ENCODE measurements at places on chromosomes 1 and 21.
A peak's percentile ranks its signal among the peaks of the same experiment; 100 is the strongest.

- H3K4me1 ChIP-seq, result peaks cover 15% of the 10 kb centered on the region
- H3K36me3 ChIP-seq, result peaks cover 2% of the 10 kb centered on the region
- H3K27me3 ChIP-seq, result no peaks in the 10 kb centered on the region
- DNase-seq, result no peak
- H3K4me3 ChIP-seq, result no peak overlapping the region
- H3K27ac ChIP-seq, result no peak overlapping the region
These were observed 2.7 kb upstream of the FDPS start for GRCh38 chr1:155305881-155306391.

DNA sequence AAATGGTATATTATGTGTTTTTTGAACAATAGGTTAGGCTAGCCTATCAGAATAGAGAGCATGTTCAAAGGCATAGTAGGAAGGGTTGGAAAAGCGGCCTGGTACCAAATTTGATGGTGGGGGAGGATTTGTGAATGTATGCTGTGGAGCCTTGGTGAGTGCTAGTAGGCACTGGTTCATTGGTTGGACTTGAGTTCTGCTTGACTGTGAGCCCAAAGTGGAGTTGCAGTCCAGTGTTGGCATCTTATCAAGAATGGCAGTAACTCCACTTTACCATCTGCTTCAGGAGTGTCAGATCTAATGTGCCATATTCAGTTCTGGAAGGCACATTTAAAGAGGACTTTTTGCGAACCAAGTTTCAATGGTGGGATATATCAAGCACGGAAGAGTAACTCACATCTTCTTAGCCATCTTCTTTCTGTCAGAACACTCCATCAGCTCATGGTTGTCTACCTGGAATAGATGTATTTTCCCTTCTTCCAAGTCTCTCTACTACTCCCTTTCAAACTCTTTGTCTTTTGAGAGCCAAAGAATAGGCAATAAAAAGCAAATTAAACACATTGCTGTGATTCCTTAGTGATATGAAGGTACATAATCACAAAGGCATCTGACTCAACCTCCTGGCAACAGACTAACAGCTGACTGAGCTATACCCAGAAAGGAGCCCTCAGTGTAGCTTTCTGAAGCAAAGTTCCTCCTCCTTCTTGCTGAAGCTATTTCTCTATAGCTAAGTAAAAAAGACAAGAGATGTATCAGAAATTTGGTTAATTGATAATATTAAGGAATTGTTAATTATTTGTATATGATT is 21.7 kb downstream of the LRRC8B start:
- no peak overlapping the region for H3K27ac ChIP-seq
- H3K4me1 ChIP-seq, result peaks cover 49% of the 10 kb centered on the region
- no peak for DNase-seq
- no peaks in the 10 kb centered on the region for H3K36me3 ChIP-seq

GRCh38 chr1:184972315-184973055 is 1.8 kb downstream of the NIBAN1 start:
- H3K36me3 ChIP-seq, result no peaks in the 10 kb centered on the region
- H3K27ac ChIP-seq, result no peak overlapping the region
- H3K27me3 ChIP-seq, result peaks cover 52% of the 10 kb centered on the region
- H3K4me1 ChIP-seq, result peaks cover 14% of the 10 kb centered on the region
- H3K4me3 ChIP-seq, result peak overlapping the region; percentile 75

GRCh38 chr1:36094621-36095061 is 5.9 kb downstream of the ADPRS start:
- H3K4me1 ChIP-seq, result peaks cover 10% of the 10 kb centered on the region
- no peak for DNase-seq
- no peak overlapping the region for H3K4me3 ChIP-seq

GRCh38 chr1:43235451-43236121 is 34.2 kb upstream of the TMEM125 start:
- no peaks in the 10 kb centered on the region for H3K36me3 ChIP-seq
- DNase-seq, result peak; percentile 20
- H3K4me3 ChIP-seq, result no peak overlapping the region
- H3K4me1 ChIP-seq, result peaks cover 9% of the 10 kb centered on the region
- H3K27ac ChIP-seq, result no peak overlapping the region

- peaks cover 11% of the 10 kb centered on the region for H3K4me1 ChIP-seq
- peaks cover 3% of the 10 kb centered on the region for H3K36me3 ChIP-seq
- H3K4me3 ChIP-seq, result no peak overlapping the region
- H3K27me3 ChIP-seq, result no peaks in the 10 kb centered on the region
- H3K27ac ChIP-seq, result no peak overlapping the region
These were observed 20.9 kb upstream of the C2CD2 start for GRCh38 chr21:41974752-41975053.

GRCh38 chr1:96544831-96545221 is 176.8 kb upstream of the PTBP2 start:
- H3K4me1 ChIP-seq, result peaks cover 4% of the 10 kb centered on the region
- H3K27ac ChIP-seq, result no peak overlapping the region
- DNase-seq, result no peak
- H3K27me3 ChIP-seq, result no peaks in the 10 kb centered on the region
- no peak overlapping the region for H3K4me3 ChIP-seq

GRCh38 chr1:19036813-19037605 is 80.5 kb upstream of the IFFO2 start:
- no peak for DNase-seq
- no peak overlapping the region for H3K27ac ChIP-seq
- peaks cover 19% of the 10 kb centered on the region for H3K4me1 ChIP-seq
- H3K4me3 ChIP-seq, result no peak overlapping the region
- no peaks in the 10 kb centered on the region for H3K36me3 ChIP-seq

GRCh38 chr1:79193211-79194079 is 186.9 kb upstream of the ADGRL4 start:
- H3K27me3 ChIP-seq, result no peaks in the 10 kb centered on the region
- peaks cover 8% of the 10 kb centered on the region for H3K4me1 ChIP-seq
- H3K36me3 ChIP-seq, result no peaks in the 10 kb centered on the region
- no peak overlapping the region for H3K4me3 ChIP-seq
- H3K27ac ChIP-seq, result no peak overlapping the region

DNA sequence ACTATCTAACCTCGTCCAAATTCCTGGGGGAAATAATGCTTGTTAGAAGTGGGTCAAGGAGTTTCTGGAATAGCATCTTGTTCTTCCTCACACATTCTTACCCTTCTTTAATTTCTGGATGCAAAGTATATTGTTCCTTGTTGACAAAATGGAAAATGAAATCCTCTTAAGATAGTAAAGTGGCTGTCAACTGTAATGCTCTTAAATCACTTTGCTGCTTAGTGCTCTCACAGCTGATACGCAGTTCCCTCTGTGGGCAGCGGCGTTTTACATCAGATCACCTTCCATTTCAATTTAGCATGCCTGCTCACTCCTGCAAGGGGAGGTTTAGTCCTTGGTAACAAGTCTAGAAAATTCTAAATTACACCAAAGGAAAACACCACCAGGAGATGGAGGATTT is 113.1 kb downstream of the DNM3 start:
- H3K27ac ChIP-seq, result no peak overlapping the region
- DNase-seq, result no peak
- no peaks in the 10 kb centered on the region for H3K4me1 ChIP-seq

DNA sequence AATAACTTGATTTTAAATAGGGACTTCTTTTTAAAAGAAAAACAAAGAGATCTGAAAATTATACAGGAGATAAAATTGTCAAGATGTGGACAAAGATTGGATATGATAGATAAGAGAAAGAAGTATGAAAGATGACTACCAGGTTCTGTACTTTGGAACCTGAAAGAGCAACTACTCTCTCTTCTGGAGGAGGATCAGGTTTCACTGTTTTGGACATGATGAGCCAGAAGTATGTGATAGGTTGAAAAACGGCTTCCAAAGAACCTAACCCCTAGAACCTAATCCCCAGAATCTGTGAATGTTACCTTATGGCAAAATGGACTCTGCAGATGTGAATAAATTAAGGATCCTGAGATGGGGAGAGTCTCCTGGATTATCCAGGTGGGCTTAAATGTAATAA is 26.2 kb downstream of the RSBN1 start:
- peaks cover 19% of the 10 kb centered on the region for H3K4me1 ChIP-seq
- DNase-seq, result no peak
- no peak overlapping the region for H3K4me3 ChIP-seq
- no peaks in the 10 kb centered on the region for H3K27me3 ChIP-seq
- peaks cover 32% of the 10 kb centered on the region for H3K36me3 ChIP-seq

DNA sequence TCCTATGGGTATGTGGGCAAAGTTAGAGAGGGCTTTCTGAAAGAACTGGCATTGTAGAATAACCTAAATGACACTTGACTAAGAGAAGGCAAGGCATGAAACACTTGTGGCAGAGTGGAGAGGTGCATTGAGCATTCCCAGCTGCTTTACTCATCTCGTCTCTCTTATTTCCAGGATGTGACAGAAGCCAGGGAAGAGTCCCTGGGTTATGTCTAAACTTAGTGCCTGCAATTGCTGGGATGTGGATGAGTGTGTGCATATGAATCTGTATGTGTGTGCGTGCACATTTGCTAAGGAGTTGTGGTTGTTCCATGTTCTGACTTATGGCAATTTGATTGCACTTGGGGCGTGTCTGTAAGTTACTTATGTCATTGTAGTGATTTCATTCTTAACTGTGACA is 1326.5 kb upstream of the B3GALT2 start:
- no peak overlapping the region for H3K27ac ChIP-seq
- no peak for DNase-seq
- no peaks in the 10 kb centered on the region for H3K27me3 ChIP-seq
- no peak overlapping the region for H3K4me3 ChIP-seq
- H3K36me3 ChIP-seq, result peaks cover 9% of the 10 kb centered on the region

DNA sequence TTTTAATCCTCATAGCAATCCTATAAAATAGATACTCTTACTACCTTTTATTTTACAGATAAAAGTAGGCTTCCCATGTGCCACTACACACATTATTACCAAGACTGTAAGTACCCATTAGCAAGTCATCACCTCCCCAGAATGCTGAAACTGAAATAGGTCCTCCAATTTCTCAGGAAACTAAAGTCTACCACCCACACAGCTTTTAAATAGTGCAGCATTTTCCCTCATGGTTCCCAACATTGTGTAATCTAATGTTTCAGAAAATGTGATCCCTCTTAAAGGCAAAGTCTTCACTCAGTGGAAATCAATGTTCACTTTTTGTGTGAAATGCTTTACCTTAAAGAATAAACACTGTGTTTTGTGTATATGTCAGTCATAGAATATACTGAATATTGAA is 356.5 kb downstream of the GPATCH2 start:
- H3K27ac ChIP-seq, result no peak overlapping the region
- H3K4me3 ChIP-seq, result no peak overlapping the region
- no peaks in the 10 kb centered on the region for H3K36me3 ChIP-seq
- H3K4me1 ChIP-seq, result peaks cover 16% of the 10 kb centered on the region

- peaks cover 23% of the 10 kb centered on the region for H3K36me3 ChIP-seq
- peak overlapping the region; percentile 93 for H3K4me3 ChIP-seq
- no peaks in the 10 kb centered on the region for H3K27me3 ChIP-seq
These were observed 930 bp downstream of the DHCR24 start for GRCh38 chr1:54885807-54886723.

DNA sequence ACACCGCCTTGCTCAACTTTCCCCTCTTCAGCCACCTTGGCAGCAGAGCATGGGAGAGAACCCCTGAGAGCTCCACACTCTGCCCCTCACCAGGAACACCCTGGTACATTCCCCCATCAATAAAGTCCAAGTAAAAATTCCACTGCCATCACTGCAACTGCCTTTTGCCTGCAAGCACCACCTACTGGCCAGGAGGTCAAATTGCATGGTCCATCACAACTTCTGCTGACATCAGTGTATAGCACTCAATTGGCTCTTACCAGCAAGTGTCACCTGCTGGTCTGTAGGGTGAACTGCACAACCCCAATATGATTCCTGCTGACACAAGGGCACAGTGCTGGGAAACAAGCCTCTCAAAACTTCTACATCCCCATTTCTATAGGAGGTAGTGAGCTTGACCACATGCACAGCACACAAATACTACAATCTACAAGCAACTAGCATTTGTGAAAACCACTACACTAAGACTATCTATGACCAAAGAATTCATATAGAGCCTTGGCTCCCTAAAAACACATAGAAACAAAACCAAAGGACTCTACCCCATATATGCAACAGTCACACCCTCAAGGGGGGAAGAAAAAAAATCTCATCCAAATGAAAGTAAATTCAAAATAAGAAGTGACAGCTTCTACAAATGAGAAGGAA is 69.2 kb downstream of the FASLG start:
- H3K36me3 ChIP-seq, result peaks cover 18% of the 10 kb centered on the region
- H3K27ac ChIP-seq, result no peak overlapping the region
- H3K27me3 ChIP-seq, result no peaks in the 10 kb centered on the region
- DNase-seq, result no peak
- H3K4me3 ChIP-seq, result no peak overlapping the region

Data from mesothelial cell of epicardium (in vitro differentiated cells).